ENCODE measurements at places on chromosomes 5 and 9.

DNA sequence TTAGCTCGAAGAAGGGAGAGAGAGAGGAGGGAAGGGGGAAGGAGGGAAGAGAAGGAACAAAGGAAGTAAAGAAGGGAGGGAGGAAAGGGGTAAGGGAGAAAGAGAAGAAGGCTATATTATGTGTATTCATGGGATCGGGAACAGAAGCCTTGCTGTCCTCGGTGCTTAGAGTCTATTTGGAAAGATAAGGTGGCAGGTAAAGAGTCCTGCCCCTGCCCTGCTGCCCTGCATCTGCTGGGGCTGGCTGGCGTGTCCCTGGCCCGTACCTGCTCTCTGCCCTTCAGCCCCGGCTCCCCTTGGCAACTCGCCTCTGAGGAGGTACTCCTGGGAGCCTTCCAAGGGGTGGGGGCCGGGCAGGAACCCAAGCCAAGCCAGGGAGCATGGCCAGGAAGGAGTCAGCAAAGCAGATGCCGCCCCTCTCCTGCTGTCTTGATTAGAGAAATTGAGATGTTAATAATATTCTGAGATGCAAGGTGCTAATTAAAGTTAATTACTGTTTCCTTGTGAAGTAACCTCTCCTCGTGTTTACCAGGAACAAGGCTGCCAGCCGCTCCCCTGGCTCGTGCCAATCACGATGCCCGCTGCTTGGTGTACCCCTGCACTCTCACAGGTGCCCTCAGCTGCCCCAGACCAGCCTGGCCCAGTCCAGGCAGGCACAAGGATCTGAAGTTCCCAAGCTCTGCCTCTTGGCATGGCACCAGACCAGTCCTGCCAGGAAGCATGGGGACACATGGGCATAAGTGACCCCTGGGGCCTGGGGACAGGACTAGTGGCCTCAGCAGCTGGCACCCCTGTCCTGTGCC, 36.6 kb downstream of the PCDH1 start:
- DNase-seq = no peak

DNA sequence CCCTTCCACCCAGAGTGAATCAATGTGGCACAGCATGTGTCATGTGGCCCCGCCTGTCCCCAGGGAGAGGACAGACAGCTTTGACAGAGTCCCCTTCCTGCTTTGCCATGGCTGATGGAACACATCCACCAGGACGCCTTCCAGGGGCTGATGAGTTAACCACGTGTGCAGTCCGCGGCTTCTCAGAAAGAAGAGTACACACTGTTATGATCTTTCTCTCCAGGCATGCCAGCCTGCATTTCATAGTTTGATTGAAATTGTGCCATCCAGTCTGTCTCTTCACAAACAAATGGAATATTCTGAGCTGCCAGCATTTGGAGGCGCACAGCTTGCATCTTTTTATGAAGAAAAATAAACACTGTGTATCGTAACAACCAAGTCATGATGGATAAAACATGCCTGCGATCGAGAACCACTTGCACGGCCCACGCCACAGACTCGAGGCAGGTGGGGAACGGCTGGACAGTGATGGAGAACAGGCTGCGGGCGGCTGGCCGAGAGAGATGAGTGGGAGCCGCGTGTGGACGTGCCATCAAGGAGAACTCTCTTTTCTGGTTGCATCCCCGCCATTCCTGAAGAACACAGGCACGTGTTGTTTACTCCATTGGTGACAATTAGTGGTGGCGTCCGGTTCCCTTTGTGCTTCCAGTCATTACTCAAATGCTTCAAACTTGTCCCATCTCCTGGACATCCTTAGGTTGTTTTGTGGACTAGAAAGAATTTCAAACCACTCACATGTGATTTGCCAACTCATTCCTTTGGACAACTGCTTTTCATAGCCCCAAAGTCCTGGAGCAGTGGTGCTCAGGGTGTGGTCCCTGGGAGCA, 220.2 kb downstream of the AGTPBP1 start:
- no peak for DNase-seq

- DNase-seq = no peak
These were observed 97.3 kb upstream of the ADAMTS16 start for GRCh38 chr5:5042806-5043205.

- DNase-seq = no peak
These were observed 22.0 kb upstream of the GNAQ start for GRCh38 chr9:78053627-78054026.

DNA sequence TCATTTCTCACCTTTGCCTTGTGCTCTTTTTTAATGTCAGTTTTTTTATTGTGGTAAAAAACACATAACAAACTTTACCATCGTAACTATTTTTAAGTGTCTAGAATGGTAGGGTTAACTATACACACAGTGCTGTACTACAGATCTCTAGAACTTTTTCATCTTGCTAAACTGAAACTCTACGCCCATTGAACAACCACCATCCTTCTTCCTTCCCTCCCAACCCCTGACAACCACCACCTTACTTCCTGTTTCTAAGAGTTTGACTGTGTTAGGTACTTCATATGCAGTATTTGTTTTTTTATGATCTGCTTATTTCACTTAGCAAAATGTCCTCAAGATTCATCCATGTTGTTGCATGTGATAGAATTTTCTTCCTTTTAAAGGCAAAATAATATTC, 54.9 kb downstream of the PSAT1 start:
- no peak for DNase-seq

DNA sequence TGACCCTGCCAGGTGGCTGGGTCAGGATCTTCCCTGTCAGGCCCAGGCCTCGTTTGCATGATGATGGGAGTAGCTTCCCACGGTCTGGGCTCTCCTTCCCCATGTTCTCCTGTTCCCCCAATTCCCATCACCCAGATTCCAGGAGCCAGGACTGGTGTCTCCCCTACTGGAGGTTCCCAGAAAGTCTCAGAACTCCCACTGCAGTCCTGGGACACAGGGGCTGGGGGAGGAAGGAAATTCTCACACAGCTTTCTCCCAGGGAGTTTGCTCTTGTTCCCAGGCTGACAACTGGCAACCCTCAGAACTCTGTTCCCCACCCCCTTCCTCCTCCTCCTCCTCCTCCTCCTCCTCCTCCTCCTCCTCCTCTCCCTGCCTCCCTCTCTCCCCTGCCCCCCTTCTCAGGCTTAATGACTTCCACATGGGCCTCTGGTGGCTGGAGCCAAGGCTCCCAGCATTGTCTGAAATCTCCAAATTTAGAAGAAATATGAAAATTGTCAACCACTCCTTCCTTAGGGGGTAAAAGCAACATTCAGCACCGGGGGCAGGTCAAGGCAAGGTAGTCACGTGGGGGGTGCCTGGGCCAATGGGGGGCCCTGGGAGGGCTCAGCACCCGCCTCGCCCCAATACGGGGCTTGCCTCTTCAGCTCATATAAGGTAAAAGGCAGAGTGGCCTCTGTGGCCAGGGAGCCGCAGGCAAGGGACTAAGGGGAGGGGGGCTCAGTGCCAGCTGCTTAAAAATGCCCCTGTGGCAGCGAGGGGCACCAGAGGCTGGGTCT, 27.3 kb upstream of the IL17B start:
- DNase-seq = no peak

- DNase-seq = peak; percentile 60
These were observed 725 bp downstream of the NDUFB6 start for GRCh38 chr9:32571969-32572899.

- DNase-seq = no peak
These were observed 62.3 kb downstream of the CEP120 start for GRCh38 chr5:123360910-123361309.

GRCh38 chr9:131275332-131276093, 797 bp downstream of the FAM78A start:
- no peak for DNase-seq

DNA sequence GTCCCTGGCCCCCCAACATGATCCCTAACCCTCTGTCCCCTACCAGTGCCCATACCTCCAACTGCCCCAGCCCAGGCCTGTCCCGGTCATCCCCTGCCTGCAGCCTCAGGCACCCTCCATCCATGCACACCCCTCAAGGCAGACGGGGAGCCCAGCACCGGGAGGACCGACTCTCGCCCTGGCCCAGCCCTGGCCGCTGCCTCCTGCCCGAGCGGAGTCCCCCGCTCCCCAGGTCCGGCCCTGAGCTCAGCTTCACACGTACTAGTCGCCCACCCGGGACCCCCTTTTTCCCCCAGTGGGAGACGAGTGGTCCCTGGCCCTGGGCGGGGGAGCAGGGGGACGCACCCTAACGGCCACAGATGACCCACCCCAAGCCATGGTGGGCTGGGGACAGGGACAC, 49.0 kb upstream of the UBAC1 start:
- DNase-seq = no peak

GRCh38 chr9:13165236-13165945, 114.1 kb downstream of the MPDZ start:
- no peak for DNase-seq

- no peak for DNase-seq
These were observed 708.6 kb upstream of the ZNF608 start for GRCh38 chr5:125455041-125455440.

- DNase-seq = no peak
These were observed 56.6 kb downstream of the RASEF start for GRCh38 chr9:83006378-83006777.

DNA sequence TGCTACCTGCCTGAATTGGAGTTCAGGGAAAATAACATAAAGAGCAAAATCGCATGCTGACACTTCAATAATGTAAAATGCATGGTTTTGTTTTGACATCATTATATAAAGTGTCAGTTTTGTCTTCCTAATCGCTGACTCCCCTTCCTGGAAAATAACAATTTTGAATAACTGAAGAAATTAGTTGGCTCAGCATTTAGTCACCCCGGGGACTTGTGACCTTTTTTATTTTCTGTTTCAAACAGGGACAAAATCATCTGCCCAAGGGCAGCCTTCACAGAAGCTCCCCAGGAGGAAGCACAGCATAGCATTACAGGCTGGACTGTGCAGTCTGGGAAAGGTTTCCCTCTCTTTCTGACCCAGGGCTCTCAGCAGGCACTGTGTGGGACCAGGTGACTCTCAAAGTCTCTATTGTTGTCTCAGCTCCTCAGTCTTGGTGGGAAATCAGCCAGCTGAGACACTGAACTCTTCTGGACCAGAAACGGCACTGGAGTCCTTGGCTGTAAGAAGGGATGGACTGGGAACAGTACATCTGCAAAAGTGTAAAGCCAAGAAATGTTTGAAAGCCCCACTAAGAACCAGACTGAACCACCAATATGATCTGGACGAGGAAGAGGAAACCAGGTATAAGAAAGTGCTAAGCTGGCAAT, 671.3 kb upstream of the KLF4 start:
- DNase-seq = no peak

DNA sequence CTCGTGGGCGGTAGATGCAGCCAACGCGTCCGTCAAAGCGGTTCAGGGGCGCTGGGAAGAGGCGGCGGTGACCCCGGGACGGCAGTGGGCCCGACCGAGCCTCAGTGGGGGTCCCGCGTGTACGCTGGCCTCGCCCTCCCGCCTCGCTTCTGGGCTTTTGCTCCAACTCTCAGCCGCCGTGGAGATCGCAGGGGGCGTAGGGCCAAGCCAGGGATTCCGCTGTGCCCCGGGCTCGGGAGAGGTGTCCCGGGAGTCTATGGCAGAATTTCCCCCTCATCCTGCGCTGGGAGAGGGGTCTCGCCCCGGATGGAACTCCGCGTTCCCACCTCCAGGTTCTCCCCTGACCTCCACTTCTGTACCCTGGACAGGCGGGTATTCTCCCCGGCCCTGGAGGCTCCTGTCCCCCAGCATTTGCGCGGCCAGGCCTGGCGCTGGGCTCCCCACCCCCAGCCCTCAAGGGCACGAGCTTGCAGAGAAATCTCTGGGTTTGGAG, 131.9 kb downstream of the MRPL36 start:
- DNase-seq = no peak

DNA sequence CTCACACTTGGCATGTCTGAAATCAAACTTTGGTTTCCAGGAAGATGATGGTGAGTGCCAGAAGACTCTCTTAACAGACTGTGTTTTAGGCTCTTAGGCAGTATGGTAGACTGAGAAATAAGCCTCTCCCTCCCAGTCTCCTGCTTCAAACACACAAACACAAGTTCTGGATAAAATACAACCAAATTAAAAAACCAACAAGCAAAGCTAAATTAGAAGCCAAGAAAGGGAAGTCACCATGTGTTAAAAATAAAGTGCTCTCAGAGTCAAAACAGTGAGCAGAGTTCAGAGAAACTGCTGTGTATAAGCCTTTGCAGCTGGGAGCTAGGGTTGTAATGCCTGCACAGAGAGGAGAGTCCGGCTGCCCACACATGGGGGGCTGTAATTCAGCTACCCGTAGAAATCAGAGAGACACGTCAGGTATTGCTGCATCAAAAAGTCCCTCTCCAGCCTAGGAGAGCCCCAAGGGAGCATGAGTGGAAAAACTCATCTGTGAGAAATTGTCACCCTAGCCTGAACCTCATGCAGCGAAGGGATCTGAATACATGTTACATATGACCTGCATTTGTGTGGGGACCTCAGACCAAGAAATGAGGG, 62.6 kb downstream of the ANGPTL2 start:
- DNase-seq = no peak

DNA sequence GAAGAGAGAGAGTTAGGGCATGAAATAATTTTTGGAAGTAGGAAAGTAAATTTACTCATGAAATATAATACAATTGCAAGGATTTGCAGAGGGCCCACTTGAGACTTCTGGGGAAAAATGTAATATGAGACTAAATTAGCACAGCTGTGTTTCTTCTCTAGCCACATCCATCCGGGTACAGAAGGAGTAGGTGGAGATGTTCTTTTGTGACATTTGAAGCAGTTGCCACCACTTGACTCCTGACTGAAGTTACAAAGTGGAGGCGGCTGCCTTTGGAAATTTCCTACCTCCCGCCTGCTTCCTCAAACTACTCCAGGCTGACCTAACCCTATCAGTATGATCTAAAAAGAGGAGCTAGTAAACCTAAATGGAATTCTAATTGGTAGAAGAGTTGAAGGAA, 58.1 kb upstream of the SHISAL2B start:
- DNase-seq = no peak

DNA sequence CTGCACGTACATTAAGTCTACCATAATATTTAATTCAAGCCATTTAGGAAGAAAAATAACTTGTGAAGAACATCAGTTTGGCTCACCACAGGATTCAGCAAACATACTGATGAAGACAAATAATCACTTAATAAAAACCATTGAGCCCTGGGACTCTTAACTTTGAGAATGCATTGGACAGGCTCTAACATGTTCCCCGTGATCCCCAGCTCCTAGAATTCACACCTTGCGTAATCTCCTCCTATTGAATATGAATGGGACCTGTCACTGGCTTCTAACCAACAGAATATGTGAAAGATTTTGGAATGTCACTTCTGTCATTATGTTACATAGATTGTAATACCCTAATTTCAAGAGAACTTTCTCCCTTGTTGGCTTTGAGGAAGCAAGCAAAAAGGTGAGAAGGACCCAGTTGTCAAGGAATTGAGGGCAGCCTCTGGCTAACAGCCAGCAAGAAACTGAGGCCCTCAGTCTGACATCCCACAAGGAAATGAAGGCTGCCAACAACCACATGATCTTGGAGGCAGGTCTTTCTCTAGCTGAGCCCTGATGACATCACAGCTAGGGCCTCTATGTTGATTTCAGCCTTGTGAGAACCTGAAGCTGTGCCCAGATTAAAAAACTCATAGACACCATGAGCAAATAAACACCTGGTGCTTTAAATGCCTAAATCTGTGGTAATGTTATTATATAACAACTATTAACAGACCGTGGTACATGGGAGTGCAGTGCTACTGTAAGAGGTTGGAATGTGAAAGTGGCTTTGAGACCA, 433.2 kb downstream of the SEMA5A start:
- no peak for DNase-seq
